ENCODE measurements at places on chromosomes 1 and 21.

DNA sequence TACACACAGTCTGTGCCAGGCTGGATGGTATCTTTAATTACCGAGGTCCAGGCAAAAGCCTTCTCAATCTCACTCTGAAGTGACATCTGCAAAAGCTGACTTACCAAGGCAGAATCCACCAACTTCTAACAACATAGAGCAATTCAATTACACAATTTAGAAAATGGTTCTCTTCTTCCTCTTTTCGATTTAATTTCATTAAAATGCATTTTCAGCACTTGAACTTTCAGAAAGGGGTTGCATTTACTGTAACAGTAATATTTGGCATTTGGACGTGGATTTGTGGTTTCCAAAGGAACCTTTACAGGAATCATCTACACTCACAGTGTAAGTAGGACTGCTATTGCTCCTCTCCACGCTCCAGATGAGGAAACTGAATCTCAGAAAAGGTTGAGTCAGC, 53.3 kb downstream of the ERO1B start:
- no peak for DNase-seq

DNA sequence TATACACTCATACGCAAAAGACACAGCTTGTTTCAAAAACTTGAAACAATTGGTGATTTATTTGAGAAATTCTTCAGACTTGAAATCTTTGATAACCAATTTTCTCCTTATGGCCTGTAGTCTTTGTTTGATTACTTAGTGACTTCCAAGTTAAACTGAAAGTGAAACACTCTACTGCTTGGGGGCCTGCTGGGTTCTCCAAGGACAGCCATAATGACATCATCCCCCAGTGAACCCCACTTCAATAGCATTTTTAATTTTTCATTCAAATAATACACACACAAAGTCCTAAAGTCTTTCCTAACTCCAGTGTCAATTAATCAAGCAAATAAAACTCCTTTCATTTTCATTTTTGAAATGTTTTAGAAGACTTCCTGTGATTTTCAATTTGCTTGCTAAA, 59.2 kb downstream of the KRTAP19-8 start:
- no peak for DNase-seq

GRCh38 chr21:45741691-45742090, 98.2 kb downstream of the PCBP3 start:
- DNase-seq, result no peak

GRCh38 chr1:106912131-106912530, 144.3 kb upstream of the PRMT6 start:
- no peak for DNase-seq

DNA sequence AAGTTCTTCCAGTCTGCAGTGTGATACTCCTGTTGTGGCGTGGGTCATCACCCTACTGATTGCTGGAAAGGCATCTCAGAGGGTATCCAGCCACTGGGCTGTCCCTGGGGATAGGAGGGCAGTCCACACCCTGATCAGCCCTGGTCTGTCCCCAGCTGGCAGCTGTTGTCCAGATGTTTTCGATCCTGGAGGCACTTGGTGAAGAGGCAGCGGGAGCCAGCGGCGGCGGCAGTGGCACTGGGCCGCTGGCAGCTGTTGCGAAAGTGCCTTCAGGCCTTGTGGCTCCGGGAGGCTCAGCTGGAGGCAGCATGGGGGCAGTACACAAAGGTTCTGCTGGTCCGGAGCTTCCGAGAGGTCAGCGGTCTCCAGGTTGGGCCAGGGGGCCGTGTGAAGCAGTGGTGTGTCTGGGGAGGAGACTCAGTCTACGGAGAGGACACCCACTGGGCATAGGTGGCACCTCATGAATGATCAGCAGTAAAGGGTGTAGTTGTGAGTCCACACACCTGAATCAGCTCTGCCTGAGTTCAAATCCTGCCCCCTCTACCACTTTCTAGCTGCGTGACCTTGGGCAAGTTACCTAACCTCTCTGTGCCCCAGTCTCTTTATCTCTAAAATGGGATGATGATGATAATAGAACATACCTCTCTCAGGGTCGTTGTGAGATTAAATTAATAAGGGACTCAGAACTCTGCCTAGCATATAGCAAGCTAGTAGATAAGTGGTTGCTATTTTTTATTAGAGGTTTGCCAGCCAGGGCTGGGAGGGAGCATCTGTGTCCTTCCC, 6.1 kb downstream of the C1orf167 start:
- no peak for DNase-seq

- no peak for DNase-seq
These were observed 31.9 kb downstream of the SERINC2 start for GRCh38 chr1:31444725-31445448.

Measured in NCI-H1436 treated with DMSO at 0.1 percent for 48 hours (cell line).